ENCODE measurements at places on chromosomes 4 and X.

DNA sequence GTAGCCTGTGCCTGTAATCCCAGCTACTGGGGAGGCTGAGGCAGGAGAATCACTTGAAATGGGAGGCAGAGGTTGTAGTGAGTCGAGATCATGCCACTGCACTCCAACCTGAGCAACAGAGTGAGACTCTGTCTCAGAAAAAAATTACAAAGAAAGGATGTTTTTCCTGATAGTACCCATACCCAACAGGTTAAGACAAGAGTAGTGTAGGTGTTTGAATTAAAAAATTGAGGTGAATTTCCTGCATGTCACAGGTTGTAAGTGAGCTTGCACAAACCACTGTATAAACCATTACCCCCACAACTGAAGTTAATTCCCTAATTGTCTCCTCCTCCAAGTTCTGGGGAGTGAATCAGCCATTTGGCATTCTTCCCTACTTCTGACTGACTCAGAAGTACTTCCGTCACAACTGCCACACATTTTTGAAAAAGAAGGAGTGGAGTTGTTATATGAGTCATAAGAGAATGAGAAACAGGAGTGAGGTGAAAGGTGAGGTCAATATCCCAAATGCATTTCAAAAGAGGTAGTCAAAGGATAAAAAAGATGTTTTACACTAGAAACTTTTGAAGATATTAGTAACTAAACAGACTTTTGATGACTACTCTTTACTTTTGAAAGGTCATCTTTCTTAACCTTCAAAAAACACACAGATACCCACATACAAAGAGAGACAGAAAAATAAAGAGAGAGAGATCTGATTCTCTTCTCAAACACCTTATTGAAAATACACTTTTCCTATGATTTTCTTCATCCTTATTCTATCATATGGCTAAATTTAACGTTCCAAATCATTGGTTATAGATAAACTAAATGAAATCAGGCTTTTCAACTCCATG is 134.5 kb downstream of the BTC start:
- H3K27ac ChIP-seq: no peak overlapping the region
- H3K4me1 ChIP-seq: no peaks in the 10 kb centered on the region
- H3K4me3 ChIP-seq: no peak overlapping the region
- H3K27me3 ChIP-seq: no peaks in the 10 kb centered on the region
- H3K36me3 ChIP-seq: no peaks in the 10 kb centered on the region
- no peak for DNase-seq

DNA sequence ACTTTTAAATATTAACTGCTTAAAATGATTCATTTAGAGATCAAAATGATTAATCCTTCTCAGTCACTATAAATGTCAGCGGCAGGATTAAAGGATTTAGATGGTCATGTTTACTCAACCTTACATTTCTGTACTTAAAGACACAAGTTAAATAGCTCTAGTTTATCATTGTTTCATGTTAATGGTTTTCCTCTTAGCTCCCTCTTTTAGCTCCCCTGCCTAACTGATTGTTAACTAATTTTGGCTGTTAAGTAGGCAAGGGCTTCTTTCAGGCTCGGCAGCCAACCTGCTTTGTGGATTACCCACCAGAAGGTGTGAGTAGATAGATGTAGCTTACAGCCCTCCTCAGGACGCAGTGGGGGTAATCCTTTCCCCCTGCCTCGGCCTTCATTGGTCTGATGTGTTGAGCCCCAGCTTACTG is 96.0 kb downstream of the TENM3 start:
- no peaks in the 10 kb centered on the region for H3K4me1 ChIP-seq
- no peak overlapping the region for H3K4me3 ChIP-seq
- no peaks in the 10 kb centered on the region for H3K36me3 ChIP-seq
- DNase-seq: no peak

DNA sequence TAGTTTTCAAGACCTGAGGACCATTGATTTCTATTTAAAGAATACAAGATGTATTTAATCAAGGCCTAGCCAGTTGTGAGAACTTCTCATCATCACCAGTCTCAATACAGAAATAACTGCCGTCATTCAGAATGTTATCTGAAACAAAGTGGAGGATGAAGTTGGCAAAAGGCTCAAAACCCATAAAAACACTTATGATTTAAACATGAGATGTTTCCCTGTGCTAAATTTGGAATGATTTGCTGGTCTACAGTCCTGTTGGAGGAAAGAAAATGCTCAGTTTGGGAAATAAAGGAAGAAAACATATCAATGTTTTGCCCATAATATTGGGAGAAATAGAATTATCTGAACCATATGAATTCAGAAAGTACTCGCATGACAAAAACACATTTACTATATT is 192.2 kb downstream of the ADGRA3 start:
- no peak overlapping the region for H3K4me3 ChIP-seq
- DNase-seq: no peak
- H3K4me1 ChIP-seq: no peaks in the 10 kb centered on the region
- H3K36me3 ChIP-seq: no peaks in the 10 kb centered on the region

DNA sequence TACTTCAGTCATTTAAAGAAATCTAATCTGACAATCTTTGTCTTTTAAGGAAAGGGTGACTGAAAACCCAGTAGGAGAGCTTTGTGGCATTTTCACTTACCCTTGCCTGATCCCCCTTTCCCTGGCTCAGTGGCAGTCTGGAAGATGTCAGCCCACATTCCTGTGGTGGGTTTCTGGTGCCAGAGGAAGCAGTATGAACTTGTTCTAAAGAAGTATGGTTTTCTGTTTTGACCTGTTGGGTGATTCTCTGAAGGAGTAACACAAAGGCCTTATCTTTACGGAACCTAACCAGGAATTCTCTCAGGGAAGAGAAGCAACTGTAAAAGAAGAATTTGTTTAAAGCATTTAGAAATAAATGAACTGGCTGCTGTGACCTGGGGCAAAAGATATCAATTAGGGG is 41.9 kb downstream of the BMP15 start:
- no peak overlapping the region for H3K27ac ChIP-seq
- no peak for DNase-seq
- no peaks in the 10 kb centered on the region for H3K36me3 ChIP-seq
- H3K4me1 ChIP-seq: no peaks in the 10 kb centered on the region
- H3K27me3 ChIP-seq: no peaks in the 10 kb centered on the region

DNA sequence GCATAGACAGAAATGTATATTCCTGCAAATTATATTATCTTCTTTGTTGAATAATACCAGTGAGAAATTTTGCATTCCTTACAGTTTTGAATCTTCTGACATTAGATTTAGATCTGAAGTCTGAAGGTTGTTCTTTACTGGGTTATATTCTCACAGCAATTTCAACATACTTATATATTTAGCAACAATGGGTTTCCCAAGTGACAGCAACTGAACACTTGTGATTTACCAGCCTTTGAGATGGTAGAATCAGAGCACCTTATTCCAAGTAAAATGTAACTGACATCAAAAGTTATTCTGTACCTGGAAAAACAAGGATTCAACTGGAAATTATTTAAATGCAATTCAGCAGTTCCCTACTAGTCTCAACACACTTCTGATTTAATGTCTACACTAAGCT is 66.0 kb downstream of the RELL1 start:
- H3K27ac ChIP-seq: no peak overlapping the region
- H3K4me1 ChIP-seq: no peaks in the 10 kb centered on the region
- no peaks in the 10 kb centered on the region for H3K27me3 ChIP-seq
- no peaks in the 10 kb centered on the region for H3K36me3 ChIP-seq
